ENCODE measurements at places on chromosomes 1 and 21.

GRCh38 chr1:30735668-30736498 lies 12.5 kb upstream of the MATN1 start:
- DNase-seq: no peak

- no peak for DNase-seq
Measured at GRCh38 chr1:60245324-60245723, 171.8 kb upstream of the C1orf87 start.

- DNase-seq: no peak
Measured at GRCh38 chr1:95013950-95014574, 58.7 kb downstream of the ALG14 start.

DNA sequence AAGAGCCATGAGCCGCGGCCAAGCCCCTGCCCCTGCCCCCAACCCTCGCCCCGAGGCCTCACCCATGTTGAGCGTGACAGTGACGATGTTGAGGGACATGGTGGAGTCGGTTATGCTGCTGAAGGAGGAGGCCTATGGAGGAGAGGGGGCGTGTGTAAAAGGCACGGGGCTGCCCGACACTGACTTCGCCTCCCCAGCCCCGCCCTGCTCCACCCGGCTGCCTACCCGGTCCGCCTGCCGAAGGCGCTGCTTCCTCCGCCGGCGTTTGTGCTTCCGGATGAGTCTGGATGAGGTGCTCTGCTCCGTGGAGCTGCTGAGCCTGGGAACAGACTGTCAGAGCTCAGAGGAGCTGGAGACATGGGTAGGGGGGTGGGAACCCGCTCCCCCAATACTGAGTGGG lies 9.0 kb downstream of the DVL1 start:
- no peak for DNase-seq

- peak; percentile 83 for DNase-seq
Measured at GRCh38 chr1:9835758-9836631, 12.2 kb upstream of the CLSTN1 start.

- no peak for DNase-seq
Measured at GRCh38 chr1:32701421-32701911, 1.1 kb downstream of the SYNC start.

DNA sequence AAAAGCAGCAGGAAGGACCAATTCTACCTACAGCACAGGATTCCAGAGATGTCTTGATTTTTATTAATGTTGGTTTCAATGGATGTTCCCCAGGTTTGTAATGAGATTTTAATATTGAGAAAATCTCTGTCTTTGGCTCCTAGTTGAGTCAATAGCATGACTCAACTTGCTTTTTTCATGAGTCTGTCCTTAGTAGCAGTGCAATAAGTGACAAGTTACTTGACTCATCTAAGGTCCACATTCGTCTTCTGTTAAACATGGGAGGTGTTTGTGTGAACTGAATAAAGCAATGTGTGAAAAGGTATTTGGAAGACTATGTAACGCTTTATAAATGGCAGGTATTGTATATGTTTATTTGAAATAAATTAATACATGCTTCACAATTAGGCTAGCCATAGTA lies 645.0 kb upstream of the PTBP2 start:
- no peak for DNase-seq

GRCh38 chr1:245609354-245610150 lies 454.8 kb downstream of the KIF26B start:
- DNase-seq: no peak

- DNase-seq: no peak
Measured at GRCh38 chr1:36380143-36380619, 5.5 kb downstream of the STK40 start.

GRCh38 chr1:203907901-203908300 lies 46.5 kb downstream of the SNRPE start:
- DNase-seq: no peak

DNA sequence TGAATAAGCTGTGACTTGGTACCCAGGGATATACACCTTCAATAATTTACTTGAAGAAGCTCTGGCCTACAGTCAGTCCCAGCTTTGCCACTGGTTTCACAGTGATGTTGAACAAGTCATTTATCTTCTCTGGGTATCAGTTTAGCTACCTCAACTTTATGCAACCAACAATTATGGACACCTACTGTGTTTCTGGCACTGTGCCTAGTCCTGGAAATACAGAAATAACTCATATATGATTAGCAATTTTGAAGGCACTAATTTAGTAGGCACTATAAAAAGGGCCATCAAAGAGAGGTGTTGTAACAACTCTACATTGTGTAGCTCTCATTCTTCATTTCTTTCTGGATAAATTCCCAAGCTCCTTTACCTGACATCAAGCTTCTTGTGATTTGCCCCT lies 88.6 kb upstream of the SPATA6 start:
- DNase-seq: no peak

DNA sequence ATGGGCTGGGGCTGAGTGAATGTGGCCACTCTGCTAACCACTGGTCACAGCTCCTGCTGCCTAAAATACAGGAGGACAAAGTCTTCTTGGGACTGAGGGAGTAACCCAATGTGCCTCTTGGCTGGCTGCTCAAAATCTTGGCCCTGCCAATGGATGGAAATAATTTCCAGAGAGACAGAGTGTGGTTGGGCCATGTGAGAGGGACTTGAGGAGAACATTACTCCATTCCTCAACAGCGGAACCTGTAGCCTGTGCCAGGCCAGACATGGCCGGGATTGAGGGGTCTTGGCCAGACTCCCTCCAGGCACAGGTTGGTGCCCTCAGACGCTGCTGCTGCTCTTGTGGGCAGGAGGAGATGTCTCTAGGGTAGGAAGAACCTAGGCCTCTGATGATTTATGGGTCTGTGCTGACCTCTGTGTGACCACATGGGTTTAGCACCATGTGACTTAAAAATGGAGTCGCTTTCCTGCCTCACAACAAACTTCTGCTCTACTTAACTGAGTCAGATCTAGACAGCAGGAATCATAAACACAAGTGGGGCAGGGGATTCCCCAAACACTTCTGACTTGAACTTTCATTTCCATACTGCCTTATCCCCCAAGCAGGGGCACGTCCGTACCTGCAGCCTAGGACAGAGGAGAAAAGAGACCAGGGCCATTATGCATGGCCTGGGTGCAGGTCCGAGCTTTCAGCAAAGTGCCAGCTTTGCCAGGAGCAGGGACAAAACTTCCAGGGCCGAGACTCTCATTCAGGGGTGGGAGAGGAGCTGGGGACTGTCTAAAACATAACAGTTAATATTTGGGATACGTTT lies 79.2 kb downstream of the CD34 start:
- DNase-seq: no peak

DNA sequence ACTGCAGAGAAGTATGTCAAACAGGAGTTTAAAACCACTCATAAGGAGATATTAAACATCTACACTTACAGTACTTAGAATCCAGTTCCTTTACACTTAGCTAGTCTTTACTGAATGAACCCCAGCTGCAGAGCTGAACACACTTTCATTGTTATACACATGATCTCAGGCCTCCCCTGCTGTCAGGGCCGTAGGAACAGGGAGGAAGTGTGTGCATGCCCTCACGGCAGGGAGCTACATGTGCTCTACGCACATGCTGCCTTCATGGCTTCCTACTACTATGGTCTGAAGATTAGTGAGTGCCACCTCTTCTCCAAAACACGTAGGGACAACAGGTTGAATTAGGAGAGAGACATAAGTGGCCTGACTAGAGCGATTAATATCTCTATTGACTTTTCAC lies 191.5 kb downstream of the SIPA1L2 start:
- DNase-seq: no peak

- peak; percentile 98 for DNase-seq
Measured at GRCh38 chr1:32464716-32465577, at the start of gene ZBTB8B. Gene ZBTB8B, plus strand, starts transcription at chr1:32465072. Its CDS starts 5,553 bp downstream, at chr1:32470625.

DNA sequence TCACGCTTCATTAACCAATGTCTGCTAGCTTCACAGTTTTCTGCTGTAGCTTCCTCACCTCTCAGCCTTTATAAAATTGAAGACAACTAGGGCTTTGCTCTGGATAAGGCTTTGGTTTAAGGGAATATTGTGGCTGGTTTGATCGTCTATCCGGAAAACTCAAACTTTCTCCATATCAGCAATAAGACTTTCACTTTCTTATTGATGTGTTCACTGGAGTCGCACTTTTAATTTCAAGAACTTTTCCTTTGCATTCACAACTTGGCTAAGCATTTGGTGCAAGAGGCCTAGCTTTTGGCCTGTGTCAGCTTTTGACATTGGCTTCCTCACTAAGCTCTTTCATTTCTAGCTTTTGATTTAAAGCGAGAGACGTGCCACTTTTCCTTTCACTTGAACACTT lies 12.9 kb downstream of the COA6 start:
- DNase-seq: no peak

GRCh38 chr1:167683641-167684502 lies 37.9 kb upstream of the MPZL1 start:
- DNase-seq: peak; percentile 80

- peak; percentile 54 for DNase-seq
Measured at GRCh38 chr1:14996133-14997050, 157.2 kb upstream of the TMEM51 start.

GRCh38 chr1:1361982-1362423 lies 3.6 kb upstream of the MXRA8 start:
- no peak for DNase-seq

DNA sequence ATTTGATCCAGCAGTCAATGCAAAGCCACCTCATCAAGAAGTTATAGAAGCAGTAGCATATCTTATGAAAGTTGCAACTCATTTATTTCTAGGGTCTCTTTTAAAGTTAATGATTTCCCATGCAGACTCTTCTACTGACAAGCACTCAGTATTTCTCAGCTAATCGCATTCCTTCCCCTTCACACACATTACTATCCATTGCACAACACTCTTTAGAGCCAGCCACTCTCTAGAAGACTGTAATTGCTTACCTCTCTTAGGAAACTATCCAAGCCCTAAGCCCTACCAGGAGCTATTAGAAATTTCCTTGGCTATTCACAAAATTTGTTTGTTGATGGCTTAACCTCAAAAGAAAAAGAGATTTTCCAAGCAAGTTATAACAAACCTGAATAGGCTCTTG lies 106.0 kb downstream of the ADAMTS1 start:
- no peak for DNase-seq

DNA sequence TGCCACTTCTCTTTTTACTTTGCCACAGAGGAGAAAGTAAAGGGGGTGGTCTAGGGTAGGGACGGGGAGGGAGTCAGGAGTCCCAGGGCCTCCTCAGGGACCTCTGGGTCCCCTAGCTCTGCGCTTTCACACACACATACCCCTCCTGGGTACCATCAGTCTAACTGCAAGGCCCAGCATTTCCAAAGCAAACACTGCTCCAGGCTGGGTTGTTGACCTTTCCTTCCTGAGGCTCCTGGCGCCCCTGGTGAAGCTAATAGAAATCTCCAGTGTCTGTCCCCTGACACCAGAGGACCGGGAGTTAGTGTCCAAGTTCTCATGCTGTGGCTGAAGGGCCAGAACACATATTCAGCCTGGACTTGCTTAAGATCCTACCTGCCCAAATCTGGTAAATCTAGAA lies 3.9 kb downstream of the TMEM63A start:
- no peak for DNase-seq

DNA sequence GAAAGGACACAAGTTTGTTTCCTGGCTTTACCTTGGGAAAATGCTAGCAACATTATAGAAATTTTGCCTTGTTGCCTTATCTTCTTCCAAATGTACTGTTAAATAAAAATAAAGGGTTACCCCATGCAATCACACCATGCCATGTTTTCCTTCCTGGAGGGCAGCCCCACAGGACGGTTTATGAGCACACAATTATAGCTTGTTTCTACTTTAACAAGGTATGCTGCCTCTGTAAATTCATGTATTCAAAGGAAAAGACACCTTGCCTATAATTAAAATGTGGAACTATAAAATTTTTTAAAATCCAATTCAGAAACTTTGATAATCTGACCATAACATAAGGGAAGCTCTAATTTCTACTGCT lies 63.4 kb downstream of the CAPN2 start:
- no peak for DNase-seq

DNA sequence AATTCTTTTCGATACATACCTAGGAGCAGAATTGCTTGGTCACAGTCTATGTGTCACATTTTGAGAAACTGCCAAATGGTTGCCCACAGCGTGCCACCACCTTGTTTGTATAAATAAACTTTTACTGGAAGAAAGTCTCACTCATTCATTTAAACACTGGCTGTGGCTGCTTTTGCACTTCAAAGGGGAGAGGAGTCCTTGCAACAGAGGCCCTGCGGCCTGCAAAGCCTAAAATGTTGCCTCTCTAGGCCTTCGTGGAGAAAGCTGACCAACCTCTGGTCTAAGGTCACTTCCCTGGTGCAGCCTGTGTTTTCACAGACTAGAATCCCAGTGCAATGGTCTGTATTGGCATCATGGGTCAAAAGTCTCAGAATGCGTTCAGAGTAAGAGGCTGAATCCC lies 8.3 kb downstream of the RIPK4 start:
- no peak for DNase-seq

DNA sequence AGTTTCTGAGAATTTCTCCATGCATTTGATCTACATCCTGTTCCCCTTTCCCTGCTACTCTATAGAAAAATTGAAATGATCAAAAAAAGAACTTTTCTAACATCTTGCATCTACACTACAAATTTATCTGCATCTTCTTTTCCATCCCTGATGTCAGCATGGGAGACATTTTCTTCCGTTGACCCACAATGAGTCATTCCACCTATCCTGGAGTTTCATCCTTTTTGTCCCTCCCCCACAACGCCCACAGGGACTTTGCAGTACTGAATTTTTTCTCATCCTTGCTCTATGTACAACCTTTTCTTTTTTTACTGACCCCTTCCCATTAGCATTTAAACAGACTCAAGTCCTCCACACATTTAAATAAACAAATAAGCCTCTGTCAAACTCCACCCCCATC lies 112.2 kb upstream of the MROH9 start:
- DNase-seq: no peak

GRCh38 chr1:163196449-163196787 lies 6.3 kb downstream of the RGS5 start:
- DNase-seq: no peak

GRCh38 chr1:44646261-44647110 lies 27.8 kb downstream of the TMEM53 start:
- DNase-seq: no peak

DNA sequence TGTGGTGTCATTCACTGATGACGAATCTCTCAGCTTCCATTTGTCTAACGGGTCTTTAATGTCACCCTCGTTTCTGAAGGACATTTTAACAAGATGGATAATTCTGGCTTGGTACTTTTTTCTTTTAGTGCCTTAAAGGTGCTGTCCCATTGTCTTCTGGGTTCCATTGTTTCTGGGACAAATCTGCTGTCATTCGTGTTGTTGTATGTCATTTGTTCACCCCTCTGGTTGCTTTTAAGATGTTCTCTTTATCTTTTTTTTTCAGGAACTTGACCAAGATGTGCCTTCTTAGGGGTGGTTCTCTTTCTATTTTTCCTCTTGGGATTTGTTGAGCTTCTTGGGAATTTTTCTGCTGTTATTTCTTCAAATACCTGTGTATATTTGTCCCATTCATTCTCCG lies 14.0 kb upstream of the MMEL1 start:
- no peak for DNase-seq

DNA sequence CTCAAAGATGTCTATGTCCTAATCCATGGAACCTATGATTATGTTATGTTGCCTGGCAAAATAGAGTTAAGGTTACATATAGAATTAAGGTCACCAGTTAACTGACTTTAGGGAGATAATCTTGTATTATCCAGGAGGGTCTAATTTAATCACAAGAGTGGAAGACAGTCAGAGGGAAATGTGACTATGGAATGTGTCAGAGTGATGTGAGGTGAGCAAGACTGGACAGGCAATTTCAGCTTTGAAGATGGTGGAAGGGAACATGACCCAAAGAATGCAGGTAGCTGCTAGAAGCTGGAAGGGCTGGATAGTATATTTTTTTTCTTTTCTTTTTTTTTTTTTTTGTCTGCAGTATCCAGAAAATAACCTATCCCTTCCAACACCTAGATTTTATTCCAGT lies 241.7 kb upstream of the NEGR1 start:
- DNase-seq: no peak

Measured in neural progenitor cell (in vitro differentiated cells).